ENCODE measurements at places on chromosomes 3 and 15.

GRCh38 chr15:40047415-40048210, 8.6 kb upstream of the SRP14 start:
- DNase-seq = peak; percentile 59

GRCh38 chr3:122563717-122564025, 429 bp downstream of the PARP9 start:
- peak; percentile 27 for DNase-seq

GRCh38 chr15:100778831-100779288, 100.8 kb upstream of the ALDH1A3 start:
- no peak for DNase-seq

DNA sequence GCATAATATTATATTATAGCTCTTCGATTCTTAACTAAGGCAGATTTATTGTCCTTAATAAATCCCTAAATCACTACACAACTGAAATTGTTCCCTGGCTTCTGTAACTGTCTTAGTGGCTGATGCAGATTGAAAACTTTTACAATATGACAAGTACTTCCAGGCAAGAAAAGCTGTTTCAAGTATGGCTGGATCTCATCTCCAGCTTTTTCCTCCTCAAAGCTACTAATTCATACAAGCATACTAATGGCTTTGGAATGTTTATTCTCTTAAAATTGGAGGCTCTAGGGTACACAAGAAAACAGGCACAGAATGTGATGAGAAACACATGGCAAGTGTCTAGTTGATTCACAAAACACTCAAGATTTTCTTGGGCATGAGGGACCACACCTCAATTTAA, 351.5 kb upstream of the ICE2 start:
- DNase-seq = no peak

DNA sequence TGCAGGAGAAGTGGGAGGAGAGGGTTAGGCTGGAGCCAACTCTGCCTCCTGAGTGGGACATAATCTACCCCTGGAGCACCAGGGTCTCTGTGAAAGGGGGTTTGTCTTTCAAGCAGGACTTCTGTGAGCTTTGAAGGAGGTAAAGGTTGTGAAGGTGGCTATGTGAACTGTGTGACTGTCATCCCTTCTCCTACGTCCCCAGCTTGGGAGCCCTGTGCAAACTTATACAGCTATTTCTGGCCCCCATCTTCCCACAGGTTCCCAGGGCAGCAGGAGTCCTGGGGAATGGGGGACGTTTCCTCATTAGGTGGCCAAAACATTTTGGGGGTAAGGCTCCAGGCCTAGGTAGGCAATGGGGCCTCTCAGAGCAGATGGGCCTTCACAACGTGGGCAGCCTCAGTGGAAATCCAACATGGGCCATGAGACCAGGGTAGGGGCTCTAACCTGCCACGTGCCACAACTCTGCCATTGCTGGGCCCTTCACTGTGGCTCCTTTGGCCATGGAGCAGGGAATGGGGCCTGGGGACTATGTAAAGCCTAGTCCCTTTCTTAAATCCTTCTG, 3.5 kb downstream of the VIPR1 start:
- no peak for DNase-seq

- no peak for DNase-seq
Measured at GRCh38 chr3:189947948-189948723, 172.6 kb downstream of the P3H2 start.

- no peak for DNase-seq
Measured at GRCh38 chr3:67531181-67532101, 123.0 kb downstream of the SUCLG2 start.

DNA sequence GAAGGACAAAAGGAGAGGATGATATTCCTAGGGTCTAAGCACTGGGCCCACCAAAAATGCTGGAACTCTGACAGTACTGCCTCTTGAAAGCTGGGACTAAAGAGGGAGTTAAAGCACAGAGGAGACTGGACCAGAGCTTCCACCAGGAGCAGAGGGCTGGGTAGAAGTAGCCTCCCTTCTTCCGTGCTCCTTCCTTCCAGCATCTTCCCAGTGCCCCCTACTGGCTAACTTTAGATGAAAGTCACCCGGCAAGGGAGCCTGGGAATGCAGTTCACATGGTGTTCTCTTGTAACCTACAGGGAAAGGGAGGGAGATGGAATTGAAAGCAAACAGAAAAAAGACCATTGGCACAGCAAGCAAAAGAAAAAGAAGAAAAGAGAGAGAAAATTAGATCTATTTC, 106.1 kb upstream of the COL8A1 start:
- peak; percentile 55 for DNase-seq

GRCh38 chr15:69734699-69735098, 282.1 kb downstream of the RPLP1 start:
- no peak for DNase-seq

GRCh38 chr15:67812241-67812644, 13.1 kb upstream of the SKOR1 start:
- no peak for DNase-seq

- DNase-seq = no peak
Measured at GRCh38 chr15:88890495-88890894, 4.8 kb downstream of the HAPLN3 start.

DNA sequence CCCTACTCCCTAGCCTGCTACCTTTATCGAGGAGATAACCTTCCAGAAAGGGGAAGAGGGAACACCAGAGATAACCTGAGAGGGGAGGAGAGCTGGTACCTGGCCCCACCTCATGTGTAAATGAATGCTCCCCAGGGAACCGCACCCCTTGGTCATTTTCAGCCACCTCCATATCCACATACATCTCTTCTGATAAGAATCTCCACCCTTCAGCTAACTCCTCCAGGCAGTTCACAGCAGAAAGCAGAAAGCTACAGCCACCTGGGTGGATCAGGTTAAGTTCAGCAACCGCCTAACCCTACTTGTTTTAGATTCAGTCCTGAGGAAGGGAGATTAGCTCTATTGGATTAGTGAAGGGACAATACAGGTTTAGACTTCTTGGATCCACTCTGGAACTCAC, 38.0 kb upstream of the TIMP4 start:
- DNase-seq = no peak

GRCh38 chr3:146177519-146177918, 16.5 kb upstream of the PLOD2 start:
- no peak for DNase-seq

- no peak for DNase-seq
Measured at GRCh38 chr3:115397433-115397832, 225.9 kb upstream of the GAP43 start.

DNA sequence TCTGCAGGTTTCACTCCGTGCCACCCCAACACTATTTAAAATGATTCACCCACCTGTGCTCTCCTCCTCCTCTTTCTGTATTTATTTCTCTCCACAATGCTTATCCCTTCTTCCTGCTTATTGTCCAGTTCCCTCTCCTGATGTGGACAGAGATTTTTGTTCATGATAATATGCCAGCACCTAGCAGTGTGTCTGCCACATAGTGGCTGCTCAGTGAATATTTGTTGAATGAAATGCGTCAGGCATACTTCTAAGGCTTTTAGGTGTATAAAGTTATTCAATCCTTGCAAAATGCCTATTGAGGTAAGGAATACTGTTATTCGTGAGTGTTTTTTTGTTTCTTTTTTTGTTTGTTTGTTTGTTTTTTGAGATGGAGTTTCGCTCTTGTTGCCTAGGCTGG, 67.5 kb upstream of the MME start:
- DNase-seq = no peak

DNA sequence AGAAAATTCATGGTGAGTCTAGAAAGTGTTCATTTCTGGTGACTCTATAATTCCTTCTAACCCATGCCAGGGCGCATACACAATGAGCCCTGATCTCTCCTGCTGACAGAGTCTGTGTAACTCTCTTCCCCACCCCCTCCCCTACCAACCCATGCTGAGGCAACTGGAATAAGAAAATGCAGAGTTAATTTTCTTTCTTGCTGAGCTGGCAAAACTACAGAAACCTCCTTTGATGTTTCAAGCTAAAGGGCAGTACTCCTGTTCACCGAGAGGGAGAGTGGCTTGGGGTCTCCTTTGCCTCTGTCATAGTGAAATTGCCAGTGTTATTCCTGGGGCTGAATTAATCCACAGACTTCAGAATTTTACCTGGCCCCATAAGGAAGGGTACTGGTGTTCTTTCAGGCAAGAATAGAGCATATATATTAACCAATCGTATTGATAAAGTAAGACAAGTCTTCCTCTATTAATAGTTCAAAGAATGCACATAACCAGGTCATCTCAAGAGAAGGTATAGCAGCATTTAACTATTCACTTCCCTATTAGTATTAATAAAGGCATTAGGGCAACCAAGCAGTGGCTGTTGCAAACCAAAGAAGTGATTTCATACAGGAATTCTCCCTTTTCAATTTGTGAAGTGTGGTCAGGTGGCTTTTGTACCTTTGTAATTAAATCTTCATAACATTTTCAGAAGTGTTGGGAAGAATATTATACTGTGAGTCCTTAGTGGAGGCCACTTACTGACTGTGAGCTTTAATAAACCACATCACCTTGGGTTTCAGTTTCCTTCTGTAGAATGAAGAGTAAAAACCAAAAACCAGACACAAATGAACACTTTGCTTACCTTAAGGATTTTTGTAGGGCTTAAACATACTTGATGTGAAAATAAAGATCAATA, 4.1 kb downstream of the GAP43 start:
- no peak for DNase-seq

- DNase-seq = no peak
Measured at GRCh38 chr3:112804021-112804420, 42.6 kb downstream of the CD200R1L start.

- DNase-seq = no peak
Measured at GRCh38 chr15:37218351-37218916, 118.1 kb upstream of the MEIS2 start.

DNA sequence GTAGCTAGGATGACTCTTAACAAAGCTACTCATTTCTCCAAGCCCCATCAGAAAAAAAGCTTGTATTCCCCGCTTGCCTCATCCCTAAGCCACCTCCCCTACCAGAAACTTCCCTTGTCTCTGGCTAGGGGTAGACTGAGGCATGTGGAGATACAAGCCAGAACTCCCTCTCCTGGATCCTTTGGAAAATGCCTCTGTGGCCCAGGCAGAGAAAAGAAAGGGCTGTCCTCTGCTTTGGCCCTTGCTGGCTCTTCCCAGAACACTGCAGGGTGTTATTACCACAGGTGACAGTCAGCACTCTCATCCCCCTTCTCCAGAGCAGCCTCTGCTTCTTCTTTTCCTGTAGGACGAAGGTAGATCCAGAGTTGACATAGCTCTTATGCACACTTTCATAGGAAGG, 15.2 kb downstream of the RMDN3 start:
- DNase-seq = no peak

- peak; percentile 50 for DNase-seq
Measured at GRCh38 chr3:140206196-140207040, 271.4 kb downstream of the CLSTN2 start.

DNA sequence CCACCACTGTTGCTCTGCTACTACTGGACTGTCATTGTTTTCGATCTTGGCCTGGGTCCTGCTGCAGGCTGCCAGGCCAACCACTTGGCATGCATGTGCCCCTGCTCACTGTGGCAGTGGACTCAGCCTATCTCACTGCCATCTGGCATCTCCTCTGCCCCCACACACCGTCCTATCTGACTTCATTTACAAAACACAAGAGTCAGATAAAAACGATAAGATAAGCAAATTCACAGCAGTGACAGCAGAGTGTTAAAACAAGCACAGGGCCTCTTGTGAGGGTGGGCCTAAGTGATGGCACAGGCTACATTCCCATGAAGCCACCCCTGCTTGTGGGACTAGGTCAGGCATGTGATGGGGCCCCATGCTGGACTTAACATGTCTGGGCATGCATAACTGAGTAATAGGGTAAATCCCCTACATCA, 68.1 kb downstream of the CRYGS start:
- DNase-seq = peak; percentile 13

DNA sequence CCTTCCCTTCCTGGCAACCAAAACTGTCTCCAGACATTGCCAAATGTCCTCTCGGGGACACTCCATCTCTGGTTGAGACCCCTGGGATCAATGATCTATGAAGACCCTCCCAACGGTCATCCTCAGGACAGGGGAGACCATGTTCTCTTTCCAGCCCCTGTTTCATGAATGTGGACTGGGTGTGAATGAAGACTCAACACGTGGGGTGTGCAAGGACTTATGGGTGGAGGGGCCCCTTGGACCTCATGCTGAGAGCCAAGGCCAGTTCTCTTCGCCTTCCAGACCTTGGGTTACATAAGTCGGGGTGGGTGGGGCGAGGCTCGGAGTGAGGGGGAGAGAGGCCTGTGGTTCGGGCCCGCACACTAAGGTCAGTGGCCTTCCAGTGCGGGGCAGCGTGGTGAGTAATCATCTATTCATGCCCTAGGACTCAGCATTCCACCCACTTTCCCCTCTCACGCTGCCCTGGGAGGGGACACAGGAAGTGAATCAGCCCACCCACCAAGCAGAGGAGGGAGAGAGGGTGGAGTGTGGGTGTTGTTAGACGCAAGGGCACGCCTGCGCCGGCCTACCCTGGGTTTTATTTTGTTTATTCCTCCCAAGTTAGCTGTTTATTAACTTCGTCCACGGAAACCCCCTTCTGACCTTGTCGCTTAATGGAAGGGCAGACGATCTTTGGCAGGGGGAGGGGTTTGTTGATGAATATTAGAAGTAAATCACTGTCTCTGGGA, 6.7 kb downstream of the PAQR5 start:
- peak; percentile 99 for DNase-seq

GRCh38 chr3:128945878-128946175, 48.0 kb downstream of the CFAP92 start:
- no peak for DNase-seq

- DNase-seq = no peak
Measured at GRCh38 chr3:151204530-151205402, 1.8 kb upstream of the GPR171 start.

GRCh38 chr3:141790171-141790570, 27.0 kb downstream of the GRK7 start:
- no peak for DNase-seq

- DNase-seq = no peak
Measured at GRCh38 chr3:194570898-194571297, 62.3 kb downstream of the TMEM44 start.

- no peak for DNase-seq
Measured at GRCh38 chr3:114502204-114502603, 208.4 kb downstream of the TIGIT start.

- DNase-seq = peak; percentile 22
Measured at GRCh38 chr3:99498550-99499234, 139.7 kb upstream of the COL8A1 start.

- DNase-seq = no peak
Measured at GRCh38 chr3:107633327-107634098, 110.8 kb downstream of the BBX start.

DNA sequence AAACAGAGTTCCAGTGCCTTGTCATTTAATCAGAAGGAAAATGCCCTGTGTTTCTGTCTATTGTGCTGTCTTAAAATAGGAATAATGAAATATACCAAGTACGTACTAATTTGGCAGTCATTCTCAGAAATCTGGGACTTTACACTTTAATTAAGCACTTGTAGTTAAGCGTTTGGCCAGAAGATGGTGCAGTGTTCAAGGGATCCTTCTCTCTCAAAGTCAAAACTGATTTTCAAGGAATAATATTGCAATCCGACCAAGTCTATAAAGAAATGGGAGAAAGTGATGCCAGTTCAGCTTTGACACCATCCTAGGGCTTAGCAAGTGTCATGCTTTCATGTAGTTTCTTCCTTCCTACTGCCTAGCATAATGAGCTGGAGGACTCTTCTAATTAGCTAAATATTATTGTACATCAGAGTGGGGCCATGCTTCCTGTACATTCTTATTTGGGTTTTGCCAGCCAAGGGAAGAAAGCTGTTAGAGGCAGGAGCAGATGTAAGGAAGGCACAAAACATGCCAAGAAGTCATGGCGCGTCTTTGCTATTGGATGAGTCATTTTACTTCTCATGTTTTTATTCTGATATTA, 64.8 kb downstream of the SAMMSON start:
- DNase-seq = no peak

GRCh38 chr3:65939801-65940246, 98.9 kb downstream of the MAGI1 start:
- no peak for DNase-seq

All from MG63 (cell line).